ENCODE measurements at places on chromosomes 5 and 9. TPM values are rescaled to one million over a fixed set of nuclear protein-coding genes. Genes with fewer than 3 reads are reported as not detected.

- no peak for DNase-seq
Measured at GRCh38 chr9:131650254-131650653, 89.6 kb downstream of the RAPGEF1 start.

Gene FKTN
- total RNA-seq = 19.5 TPM

GRCh38 chr5:14270209-14270702 lies 127.1 kb downstream of the TRIO start:
- no peak for DNase-seq

DNA sequence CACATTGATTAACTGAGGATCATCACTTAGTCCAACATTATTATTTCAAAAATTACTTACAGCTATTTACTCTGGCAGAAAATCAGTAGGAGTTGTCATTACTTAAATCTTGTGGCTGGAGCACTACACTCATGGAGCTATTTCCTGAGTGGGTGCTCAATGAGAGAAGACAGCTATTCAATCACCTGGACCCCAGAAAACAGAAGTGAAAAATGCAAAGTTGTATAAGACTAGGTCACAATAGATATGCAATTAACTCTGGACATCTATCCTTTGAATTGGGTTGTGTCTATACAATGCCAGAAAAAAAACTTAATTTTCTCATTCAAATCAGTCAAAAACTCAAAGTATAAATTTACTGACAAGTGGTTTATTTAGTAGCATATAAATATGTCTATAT lies 340.9 kb downstream of the EFNA5 start:
- no peak for DNase-seq
